Skin of body (tissue), 3 donors: ENCODE measurements at places on chromosomes 7 and 10. TPM values are rescaled to one million over a fixed set of nuclear protein-coding genes. Genes with fewer than 3 reads are reported as not detected.

- DNase-seq, result no peak
These were observed 266.5 kb upstream of the MKLN1 start for GRCh38 chr7:131061158-131061557.

DNA sequence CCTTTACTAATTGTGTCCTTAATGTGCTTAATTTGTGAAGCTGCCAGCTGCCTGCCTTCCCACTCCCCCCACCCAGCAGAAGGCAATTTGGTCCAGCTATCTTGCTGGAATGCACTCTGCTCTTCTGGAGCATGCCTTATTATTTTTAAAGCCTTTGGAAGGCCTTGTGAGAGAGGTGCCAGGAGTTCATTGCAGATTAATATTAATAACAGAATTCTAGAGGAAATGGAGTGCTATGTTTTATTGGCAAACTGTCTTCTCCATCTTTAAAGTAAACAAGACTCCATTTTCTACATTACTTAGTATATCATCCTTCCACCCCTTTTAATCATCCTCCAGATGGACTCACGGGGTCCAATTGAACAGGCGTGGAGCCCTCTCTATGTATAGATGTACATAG, 50.8 kb upstream of the ZNF32 start:
- DNase-seq, result peak; percentile 34

- no peak for DNase-seq
These were observed 58.1 kb downstream of the CTBP2 start for GRCh38 chr10:125102246-125102645.

DNA sequence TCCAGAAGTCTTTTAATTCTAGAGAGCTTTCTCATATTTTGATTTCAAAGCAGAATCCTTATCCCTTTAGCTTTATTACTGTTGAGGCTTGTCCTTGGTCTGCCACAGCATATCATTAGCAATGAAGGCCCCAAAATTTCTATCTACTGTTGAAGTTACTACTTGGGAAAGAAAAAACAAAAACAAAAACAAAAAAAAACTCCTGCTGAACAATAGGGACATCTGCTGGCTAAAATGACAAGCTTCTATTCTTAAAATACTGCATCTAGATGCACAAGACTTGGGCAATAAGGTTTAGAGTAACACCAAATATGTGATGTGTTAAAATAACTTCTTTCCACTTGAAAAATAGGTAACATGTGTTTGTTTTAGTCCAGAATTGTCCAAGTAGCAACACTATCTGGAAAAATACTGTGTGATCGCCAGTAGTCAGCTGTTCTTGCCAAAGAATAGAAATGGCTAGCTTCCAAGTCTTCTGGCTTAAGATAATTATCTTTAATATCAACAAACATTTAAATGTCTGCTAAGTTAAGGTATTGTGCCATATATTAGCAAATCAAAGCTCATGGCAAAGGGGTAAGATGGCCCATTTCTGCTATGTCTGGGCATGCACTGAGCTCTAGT, 3.8 kb upstream of the DMTF1 start:
- peak; percentile 35 for DNase-seq

- DNase-seq, result no peak
These were observed 223.4 kb downstream of the MGMT start for GRCh38 chr10:129690248-129691070.

- DNase-seq, result no peak
These were observed 558.1 kb downstream of the PTPRN2 start for GRCh38 chr7:158029509-158029908.

DNA sequence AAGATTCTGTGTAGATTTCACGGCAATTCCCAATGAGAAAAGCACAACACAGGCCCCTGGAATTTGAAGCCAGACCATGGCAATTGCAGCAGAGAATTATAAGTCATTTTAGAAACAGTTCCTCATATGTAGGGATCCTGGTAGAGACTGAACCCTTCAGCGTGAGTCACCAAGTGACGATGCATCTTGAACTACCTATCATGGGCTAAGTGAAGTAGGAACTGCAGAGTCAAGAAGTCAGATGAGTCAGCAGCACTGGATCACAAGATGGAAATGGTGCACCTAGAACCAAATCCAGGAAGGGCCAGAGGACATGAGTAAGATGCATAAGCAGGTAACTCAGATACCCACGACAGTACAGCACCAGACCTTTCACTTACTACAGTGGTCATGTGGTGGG, 140.0 kb upstream of the TPK1 start:
- DNase-seq, result no peak

GRCh38 chr7:40586197-40586596, 451.4 kb downstream of the SUGCT start:
- DNase-seq, result no peak

GRCh38 chr7:43118313-43118712, 5.9 kb downstream of the HECW1 start:
- no peak for DNase-seq

DNA sequence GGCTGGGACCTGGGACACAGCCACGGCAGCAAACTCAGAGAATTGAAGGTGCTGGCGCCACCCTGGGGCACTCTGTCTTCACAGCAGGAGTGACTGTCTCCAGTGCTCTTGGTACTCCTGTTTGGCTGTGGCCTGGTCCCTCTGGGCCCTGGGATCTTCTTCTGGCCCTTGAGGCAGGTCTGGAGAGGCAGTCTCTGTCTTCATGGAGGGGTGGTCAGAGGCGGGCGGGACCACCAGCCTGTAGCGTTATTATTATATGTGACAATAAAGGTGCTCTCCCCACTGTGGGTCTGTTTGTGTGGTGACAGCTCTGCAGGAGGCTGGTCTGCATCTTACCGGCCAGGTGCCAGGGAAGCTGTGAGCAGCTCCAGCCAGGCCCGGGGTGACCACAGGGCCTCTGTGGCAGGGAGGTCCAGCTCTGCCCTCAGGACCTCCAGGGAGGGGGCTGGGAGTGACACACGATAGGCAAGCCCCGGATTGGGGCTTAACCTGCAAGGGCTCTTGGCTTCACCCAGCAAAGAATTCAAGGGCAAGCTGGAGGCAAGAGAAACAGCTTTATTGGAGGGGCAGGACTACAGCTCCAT, 70.3 kb downstream of the MYL10 start:
- no peak for DNase-seq

DNA sequence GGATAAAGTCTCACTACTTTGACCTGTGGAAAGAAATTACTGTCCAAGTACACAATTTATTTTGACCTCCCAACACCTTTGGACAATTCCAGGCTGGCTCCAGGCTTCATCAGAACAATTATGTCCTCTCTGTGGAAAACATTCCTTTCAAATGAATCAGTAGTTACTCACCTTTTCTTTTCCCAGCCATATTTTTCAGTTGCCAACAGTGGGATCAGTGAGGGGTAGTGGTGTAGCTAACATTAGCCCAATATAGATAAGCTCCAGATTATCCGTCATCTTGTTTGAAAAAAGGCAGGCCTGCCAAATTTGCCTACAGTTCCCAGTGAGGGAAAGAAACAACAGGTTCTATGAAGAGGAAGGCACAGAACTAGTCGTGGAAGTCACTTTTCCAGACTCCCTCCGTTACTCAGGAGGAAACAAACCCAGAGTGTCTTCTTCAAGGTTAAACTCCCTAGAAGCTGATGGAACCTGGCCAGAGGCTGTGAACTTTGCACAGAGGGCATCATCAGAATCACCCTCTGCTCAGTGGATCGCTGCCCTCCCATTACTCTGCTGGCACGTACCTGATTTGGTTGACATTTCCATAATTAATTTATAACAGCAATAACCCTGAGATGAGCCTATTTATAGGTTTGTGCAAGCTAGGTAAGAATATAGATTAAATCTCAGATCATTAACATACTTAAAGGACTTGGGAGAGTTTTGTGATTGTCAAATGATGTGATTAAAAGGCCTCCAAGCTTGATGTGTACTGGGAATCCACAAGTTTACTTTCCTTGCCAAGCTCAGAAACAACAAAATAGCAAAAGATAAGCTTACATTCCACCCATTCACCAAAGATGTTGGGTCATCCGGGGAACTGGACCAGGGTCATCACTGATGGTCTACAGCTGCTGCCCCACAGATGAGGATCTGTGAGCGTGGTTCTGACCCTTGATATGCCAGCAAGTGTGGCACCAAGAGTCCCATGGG, 654.6 kb upstream of the GALNT17 start:
- no peak for DNase-seq

GRCh38 chr10:34018129-34018528, 683.7 kb upstream of the NRP1 start:
- no peak for DNase-seq

GRCh38 chr10:86349474-86349873, 17.1 kb downstream of the GRID1 start:
- no peak for DNase-seq

DNA sequence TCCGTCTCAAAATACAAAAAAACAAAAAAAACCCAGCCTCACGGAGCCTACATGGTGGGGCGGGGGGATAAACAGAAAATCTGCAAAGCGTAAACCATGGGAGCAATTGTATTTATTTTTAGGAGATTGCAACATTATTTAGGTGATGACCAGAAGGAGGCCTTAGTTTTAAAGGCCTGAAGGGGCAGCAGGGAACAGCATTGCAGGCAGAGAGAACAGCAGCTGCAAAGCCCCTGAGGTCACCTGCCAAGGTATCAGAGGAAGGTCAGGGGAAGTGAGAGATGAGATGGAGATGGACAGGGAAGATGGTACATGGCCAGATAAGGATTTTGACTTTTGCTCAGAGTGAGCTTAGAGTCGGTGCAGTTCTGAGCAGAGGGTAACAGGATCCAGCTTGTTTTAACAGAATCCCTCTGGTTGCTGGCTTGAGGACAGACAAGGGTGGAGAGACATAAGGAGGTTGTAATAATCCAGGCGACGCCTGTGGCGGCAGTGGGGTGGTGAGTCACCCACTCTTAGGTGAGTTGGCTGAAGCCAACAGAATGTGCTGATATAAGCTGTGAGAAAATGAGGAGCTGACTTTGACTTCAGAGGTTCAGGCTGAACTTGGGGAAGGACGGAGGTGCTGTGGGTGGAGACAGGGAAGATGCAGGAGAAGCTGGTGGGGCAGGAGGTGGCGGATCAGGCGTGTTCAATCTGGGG, 82.3 kb upstream of the GTF2I start:
- DNase-seq, result no peak

GRCh38 chr10:99731306-99732032, 458 bp downstream of the COX15 start:
- peak; percentile 61 for DNase-seq

DNA sequence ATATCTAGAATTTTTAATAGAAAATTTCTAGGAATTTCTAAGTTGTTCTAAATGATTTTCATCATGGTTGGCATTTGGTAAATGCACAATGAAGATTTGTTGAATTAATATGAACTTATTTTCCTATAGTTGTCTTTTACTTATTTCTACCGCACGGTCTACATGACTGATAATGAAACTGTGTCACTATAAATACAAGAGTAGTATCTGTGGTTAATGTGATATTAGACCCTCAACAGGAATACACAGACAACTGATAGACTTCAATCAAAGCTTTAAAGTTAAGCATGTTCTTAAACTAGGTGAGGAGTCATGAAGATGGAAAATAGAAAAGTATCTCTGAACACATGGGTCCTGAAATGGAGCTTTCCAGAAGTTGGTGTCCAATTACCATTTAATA, 297.9 kb upstream of the ETV1 start:
- DNase-seq, result no peak

GRCh38 chr10:85149766-85150165, 821.4 kb downstream of the CCSER2 start:
- DNase-seq, result no peak

GRCh38 chr7:102170393-102170970, 116.2 kb upstream of the SH2B2 start:
- no peak for DNase-seq

DNA sequence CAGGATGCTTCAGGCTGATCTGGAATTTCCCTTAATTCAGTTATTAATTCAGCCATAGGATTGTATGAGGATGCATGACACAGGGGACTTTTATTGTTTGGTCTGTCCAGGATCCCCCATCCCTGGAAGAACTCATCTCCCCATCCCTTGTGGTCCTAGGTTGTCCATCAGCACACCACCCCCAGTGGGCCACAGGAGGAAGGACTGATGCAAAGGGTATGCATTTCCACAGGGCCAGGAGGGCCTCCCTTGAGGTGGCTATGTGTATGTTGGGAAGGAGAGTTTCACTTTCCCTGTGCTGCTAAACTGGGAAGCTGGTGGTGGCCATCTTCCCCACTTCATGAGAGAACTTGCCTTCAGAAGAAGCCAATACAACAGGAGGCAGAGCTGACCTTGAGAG, 44.6 kb upstream of the GRB10 start:
- no peak for DNase-seq

DNA sequence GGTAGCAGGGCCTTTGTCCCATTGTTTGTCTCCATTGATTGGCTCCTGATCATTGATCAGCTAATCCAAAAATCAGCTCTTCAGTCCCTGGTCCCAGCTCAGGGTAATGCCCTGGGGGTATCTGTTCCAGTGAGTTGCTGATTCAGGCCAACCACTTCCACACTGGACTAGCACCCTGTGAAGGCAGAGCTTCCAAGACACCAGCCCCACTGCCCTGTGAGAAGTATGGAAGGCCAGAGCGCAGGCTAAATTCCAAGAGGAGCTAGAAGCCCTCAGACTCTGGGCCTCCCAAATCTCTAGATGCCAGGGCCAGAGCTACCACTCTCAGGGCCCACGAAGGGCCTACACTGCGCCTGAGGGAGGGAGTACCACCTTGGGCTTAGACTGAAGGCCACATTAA, 10.4 kb downstream of the TMEM72 start:
- DNase-seq, result no peak

DNA sequence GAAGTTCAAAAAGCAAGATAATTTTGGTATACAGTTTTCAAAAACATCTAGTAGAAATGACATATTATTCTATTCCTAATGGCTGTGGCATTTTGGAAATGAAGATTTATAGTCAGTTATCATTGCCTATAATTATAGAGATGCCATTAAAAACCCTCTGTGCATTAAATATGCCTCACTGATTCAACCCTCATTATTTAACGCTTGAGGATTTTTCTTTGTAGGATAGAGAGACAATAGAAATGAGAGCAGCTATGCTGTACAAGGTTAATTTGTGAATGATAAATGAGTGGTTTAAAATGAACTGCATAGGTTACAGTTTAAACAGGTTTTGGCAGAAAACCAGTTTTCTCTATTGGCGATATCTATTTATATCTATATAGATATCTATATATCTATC, 32.2 kb upstream of the SEMA3A start:
- DNase-seq, result no peak

GRCh38 chr7:85081392-85081791, 105.5 kb downstream of the SEMA3D start:
- DNase-seq, result no peak

DNA sequence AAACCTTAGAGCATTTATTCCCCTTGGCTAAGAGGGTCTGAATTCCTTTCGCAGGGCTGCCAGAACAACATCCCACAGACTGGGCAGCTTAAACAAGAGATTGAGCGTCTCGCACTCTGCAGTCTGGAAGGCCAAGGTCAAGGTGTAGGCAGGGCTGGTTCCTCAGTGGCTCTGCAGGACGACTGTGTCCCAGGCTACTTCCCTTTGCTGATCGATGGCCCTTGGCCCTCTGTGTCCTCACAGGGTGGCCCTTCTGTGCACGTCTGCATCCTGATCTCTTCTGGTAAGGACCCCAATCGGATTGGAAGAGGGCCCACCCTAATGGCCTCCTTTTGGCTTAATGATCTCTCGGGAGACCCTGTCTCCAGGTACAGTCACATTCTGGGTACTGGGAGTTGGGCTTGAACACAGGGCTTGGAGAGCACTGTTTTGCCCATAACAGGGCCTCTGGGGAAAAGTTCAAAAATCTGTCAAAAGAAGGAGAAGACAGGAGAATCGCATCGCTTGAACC, 35.1 kb upstream of the DNAJB6 start:
- DNase-seq, result no peak

Gene EBF3
- 19.5 TPM for total RNA-seq

Gene PNLIPRP3
- total RNA-seq, result 5.8 TPM

Gene ACSL5
- total RNA-seq, result 10.1 TPM

Gene SLC26A5
- total RNA-seq, result 0.20 TPM

Gene PNLIPRP1
- not detected for total RNA-seq

Gene OR2A12
- not detected for total RNA-seq

Gene TMEM176A
- 8.8 TPM for total RNA-seq

Gene FXYD4
- total RNA-seq, result not detected

Gene C10orf62
- total RNA-seq, result 0.20 TPM
